A549 treated with DMSO at 1 μM for 4 hours (cell line): ENCODE measurements at places on chromosomes 7 and 10. TPM values are rescaled to one million over a fixed set of nuclear protein-coding genes. Genes with fewer than 3 reads are reported as not detected.

ADCYAP1R1 gene
- 0.02 to 0.13 TPM (median 0.08 TPM) in 5 replicates for total RNA-seq

ZNF488 gene
- 11.3 to 15.0 TPM (median 13.0 TPM) in 5 replicates for total RNA-seq

LRRC18 gene
- not detected in 5 replicates for total RNA-seq

NUTM2A gene
- total RNA-seq = 0.05 to 0.19 TPM (median 0.12 TPM) in 4 of 5 replicates, not detected in the other

ASB15 gene
- total RNA-seq = not detected in 5 replicates
